ENCODE measurements at places on chromosomes 1 and 21. TPM values are rescaled to one million over a fixed set of nuclear protein-coding genes. Genes with fewer than 3 reads are reported as not detected.

The TBX19 gene
- total RNA-seq = 3.2 TPM

The NCF2 gene
- 6.2 TPM for total RNA-seq

The CA14 gene
- not detected for total RNA-seq

The SDCCAG8 gene
- 16.5 TPM for total RNA-seq

The LYPD8 gene
- not detected for total RNA-seq

The CD5L gene
- total RNA-seq = not detected

The CR1L gene
- total RNA-seq = not detected

The ERRFI1 gene
- 2.0 TPM for total RNA-seq

The ILDR2 gene
- 10.3 TPM for total RNA-seq

DNA sequence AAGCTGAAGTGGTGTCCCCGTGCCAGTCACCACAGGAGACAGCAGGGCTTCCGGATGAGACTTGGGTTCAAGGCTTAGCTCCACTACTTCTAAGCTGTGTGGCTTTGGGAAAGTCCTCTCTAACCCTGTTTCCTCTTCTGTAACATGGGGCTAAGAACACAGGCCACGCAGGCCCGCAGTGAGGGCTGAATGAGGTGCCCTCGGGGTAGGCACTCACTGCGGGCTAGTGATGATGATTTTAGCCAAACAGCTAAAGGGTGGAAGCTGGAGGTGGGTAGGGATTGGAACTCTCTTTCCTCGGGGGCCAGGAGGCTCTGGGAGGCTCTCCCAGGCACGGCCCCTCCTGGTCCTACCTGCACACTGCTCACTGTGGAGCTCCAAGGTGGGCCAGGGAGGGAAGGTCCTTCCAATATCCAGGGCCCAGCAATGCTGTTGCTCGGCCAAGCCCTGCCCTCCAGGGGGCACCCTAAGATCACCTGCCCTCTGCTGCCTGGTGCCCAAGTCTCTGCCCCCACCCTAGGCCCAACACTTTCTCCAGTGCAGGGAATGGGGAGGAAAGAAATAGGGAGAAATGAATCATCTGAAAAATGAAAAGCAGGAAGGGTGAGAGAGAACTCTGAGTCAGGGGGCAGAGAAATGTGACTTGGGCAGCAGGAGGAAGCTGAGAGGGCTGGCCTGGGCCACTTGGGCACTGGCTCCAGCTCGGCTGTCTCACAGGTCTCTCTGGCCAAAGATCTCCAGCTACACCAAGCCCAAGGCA is 19.2 kb upstream of the EVA1B start:
- peak; percentile 88 for DNase-seq

DNA sequence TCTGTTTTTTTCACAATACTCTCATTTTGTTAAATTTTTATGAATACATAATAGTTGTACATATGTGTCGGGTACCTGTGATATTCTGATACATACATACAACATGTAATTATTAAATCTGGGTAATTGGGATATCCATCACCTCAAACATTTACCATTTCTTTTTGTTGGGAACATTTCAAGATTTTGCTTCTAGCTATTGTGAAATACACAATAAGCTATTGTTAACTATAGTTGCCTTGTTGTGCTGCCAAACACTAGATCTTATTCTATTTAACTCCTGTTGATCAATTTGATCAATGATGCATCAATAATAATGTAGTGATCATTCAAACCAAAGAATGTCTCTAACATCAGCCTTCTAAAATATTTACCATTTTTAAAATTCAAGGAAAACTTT is 234.6 kb upstream of the NR5A2 start:
- DNase-seq = no peak

DNA sequence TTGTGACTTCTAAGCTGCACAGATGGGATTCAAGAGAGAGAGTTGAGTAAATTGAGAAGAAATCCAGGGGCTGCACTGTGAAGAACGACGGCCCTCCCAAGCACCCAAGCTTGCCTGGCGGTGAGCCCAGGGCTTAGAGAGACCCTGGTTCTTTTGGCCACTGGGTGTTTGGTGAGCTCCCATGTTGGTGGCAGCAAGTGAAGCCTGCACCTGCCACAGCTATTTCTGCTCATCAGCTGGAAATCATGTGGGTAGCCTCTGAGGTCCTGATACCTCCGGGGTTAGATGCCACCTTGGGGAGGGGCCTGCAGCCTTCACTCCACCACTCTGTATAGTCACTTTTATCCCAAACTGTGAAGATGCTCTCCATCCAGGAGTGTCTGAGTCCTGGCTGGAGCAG is 6.2 kb upstream of the BTG2 start:
- no peak for DNase-seq

- no peak for DNase-seq
These were observed 24.0 kb downstream of the MRAP start for GRCh38 chr21:32322676-32323075.

GRCh38 chr1:39082811-39083576 is 56.8 kb downstream of the NDUFS5 start:
- no peak for DNase-seq

DNA sequence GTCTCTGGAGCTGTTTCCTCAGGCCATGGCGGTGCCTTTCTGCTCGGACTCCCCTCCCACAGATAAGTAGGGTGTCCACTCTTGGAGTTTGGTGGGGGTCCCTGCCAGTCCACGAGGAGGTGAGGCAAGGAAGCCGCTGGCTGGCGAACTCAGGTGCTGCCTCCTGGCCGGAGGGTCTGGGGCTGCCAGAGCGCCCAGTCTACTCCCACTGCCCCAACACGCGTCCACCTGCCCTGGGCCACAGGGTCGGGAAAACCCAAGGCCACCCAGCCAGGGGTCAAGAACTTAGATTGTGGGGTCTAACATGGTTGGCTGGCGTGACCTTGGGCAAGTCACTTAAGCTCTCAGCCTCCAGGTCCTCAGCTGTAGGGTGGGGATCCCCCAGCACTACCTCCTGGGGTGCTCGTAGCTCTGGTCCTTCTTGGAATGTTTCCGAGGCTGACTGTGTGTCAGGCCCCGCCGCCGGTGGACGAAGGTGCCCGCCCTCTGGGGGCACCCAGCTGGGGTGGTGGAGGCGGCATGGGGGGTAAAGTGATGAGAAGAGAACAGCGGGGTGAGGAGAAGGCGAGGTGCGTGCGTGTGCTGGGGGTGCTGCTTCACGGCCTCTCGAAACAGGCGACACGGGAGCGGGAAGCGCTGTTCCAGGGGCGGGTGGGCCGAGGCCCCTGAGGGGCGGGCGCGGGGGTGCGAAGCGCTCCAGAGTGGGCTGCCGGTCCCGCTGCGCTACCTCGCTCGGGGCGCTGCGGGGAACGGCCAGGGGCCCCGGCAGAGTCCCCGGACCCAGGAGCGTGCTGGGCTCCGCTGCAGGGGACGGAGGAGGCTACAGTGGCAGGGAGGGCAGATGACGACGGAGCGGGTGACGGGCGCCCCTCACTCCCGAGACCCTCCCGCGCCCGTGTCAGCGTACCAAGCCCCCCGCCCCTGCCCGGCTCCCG is 1.2 kb downstream of the SH2D5 start:
- DNase-seq = peak; percentile 67

GRCh38 chr21:16285605-16286126 is 555.9 kb downstream of the USP25 start:
- DNase-seq = no peak

GRCh38 chr1:150061632-150062101 is 5.9 kb upstream of the VPS45 start:
- DNase-seq = no peak

- DNase-seq = no peak
These were observed 25.8 kb upstream of the AADACL3 start for GRCh38 chr1:12690156-12690555.

- DNase-seq = no peak
These were observed 53.4 kb downstream of the GALNT2 start for GRCh38 chr1:230120289-230120920.

DNA sequence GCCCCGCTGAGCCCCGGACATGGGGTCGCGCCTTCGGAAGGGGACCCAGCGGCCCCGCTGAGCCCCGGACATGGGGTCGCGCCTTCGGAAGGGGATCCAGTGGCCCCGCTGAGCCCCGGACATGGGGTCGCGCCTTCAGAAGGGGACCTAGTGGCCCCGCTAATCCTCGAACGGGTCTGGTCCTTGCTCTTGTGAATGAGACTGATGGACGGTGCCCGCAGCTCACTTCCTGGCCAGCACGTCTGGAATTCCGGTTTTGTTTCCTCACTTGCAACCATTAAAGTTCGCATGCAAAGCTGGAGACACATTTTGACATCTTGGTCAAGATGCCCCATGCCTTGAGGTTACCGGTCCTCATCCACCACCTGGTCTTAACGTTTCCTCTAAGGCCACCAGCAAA is 5.6 kb downstream of the WRAP73 start:
- no peak for DNase-seq

DNA sequence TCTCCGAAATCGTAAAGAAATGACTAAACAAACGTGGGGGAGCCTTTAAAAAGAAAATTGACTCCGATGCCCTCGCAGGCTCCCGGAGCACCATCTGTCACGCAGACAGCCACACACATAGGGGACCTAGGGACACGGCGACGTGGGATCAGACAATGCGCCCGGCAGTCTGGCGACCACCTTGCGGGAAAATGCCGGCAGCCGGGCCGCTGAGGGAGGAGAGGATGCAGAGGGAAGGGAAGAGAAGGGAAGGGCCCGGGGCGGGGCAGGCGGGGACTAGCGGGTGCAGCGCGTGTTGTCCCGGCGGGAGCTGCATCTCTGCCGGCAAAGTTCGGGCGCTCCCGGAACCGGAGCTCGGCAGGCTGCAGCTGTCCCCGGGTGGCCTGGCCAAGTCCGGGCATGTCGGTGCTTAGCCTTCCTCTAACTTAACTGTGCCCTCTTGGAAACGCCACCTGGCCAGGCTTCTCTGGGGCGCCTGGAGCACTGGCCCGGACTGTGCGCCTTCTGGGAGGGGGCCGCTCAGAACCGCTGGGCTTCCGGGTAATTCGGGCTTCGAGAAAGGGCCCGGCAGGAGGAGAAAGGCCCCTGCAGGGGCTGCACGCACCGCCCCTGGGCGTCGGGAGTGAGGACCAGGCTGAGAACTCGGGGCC is 1.8 kb downstream of the NHLH2 start:
- peak; percentile 61 for DNase-seq

DNA sequence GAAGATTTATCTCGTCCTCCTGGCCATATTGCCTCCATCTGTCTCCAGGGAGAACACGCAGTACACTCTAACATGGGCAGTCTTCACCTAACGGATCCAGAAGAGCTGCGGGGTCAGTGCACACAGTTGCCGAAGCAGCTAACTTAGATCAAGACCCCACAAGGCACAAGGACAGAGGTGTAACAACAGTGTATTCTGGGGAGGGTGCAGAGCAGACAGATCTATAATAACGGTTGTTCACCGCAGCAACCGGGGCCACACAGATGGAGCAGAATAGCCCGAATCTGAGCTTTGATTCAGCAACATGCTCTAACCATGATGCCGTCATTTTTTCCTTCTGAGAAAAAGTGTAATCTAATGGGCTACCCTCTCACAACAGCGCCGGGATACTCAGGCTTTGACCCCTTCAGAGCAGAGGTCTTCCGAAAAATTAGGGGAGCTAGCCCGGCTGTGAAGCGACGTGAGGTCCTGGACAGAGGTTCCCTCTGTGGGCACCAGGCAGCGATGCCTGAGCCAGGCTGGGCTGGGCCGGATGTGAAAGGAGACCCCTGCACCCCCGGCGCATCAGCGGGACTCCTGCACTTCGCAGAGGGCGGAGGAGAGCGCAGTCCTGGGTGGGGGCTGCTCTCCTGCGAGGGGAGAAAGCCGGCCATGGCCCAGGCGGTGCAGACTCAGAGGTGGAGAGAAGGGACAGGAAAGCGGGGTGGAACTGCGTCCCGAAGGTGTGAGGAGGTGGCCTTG is 57.5 kb downstream of the BCL9 start:
- DNase-seq = peak; percentile 83

DNA sequence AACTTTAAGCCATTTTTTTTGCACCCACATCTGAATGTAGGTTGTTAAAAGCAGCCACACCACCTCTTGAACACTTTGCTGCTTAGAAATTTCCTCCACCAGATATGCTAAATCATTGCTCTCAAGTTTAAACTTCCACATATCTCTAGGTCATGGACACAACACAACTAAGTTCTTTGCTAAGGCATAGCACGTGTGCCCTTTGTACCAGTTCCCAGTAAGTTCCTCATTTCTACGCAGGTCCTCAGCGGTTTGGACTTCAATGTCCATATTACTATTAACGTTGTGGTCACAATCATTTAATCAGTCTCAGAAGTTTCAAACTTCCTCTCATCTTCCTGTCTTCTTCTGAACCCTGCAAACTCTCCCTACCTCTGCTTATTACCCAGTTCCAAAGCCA is 661.6 kb upstream of the PKN2 start:
- DNase-seq = no peak

- no peak for DNase-seq
These were observed 11.1 kb downstream of the IFFO2 start for GRCh38 chr1:18945401-18945849.

DNA sequence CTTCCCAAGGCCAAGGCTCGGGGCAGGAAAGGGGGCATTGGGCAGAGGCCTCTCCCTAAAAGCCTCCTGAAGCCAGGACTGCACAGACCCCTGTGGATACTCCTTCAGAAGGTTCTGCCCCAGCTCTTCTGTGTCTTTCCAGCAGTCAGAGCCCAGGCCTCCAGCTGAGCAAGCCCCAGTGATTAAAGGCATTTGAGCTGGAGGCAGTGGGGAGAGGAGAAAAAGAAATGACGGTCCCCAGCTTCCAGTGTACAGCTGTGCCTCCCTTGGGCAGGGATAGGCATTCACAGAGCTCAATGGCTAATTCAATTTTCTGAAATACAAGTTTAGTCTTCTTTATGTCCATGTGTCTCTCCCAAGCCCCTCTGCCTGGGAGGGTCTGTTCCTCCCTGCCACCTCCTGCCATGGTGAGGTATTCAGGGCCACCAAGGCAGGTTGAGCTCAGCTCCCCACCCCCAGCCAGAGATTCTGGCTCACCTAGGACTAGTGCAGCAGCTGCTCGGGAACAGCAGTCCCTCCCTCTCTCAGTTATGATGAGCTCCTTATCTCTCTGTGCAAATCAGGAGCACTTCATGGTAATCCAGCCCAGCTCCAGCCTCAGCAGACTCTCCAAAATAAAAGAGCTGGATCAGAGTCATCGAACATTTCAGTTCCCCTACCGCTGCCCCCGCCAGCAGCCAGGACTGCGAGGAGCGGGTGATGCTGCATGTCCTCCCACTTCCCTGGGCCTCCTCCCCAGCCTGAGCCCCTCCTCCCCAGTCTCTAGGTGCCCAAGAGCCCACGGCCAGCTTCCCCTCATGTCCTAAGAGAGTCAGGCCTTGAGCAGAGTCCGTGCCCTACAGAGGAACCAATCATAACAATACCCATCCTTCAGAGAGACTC is 208.4 kb upstream of the ZC3H12A start:
- no peak for DNase-seq

GRCh38 chr1:93446837-93447451 is 974 bp upstream of the FNBP1L start:
- DNase-seq = no peak

All from activated CD4-positive, alpha-beta T cell treated with anti-CD3 and anti-CD28 coated beads, Interleukin-2, amount 10 ng/mL, durations not matched to agents 24 days and 14 days (primary cell).